Stimulated activated CD8-positive, alpha-beta memory T cell treated with anti-CD3 and anti-CD28 coated beads, Interleukin-2, amount 100 ng/mL, for 1 hour (primary cell): ENCODE measurements at places on chromosomes 2 and 18.

- DNase-seq = no peak
These were observed 134.1 kb upstream of the EPAS1 start for GRCh38 chr2:46163098-46163430.

GRCh38 chr2:224334726-224335125, 67.2 kb downstream of the FAM124B start:
- DNase-seq = no peak

- no peak for DNase-seq
These were observed 15.6 kb upstream of the YWHAQ start for GRCh38 chr2:9646196-9647030.

GRCh38 chr18:43350176-43350575, 72.9 kb upstream of the SYT4 start:
- no peak for DNase-seq

- DNase-seq = no peak
These were observed 116.2 kb downstream of the GATA6 start for GRCh38 chr18:22285361-22286140.

- no peak for DNase-seq
These were observed 53.3 kb downstream of the GULP1 start for GRCh38 chr2:188345020-188345419.
